ENCODE measurements at places on chromosomes 11 and 22. TPM values are rescaled to one million over a fixed set of nuclear protein-coding genes. Genes with fewer than 3 reads are reported as not detected.
A peak's percentile ranks its signal among the peaks of the same experiment; 100 is the strongest.

GRCh38 chr11:13249992-13250391 is 27.6 kb upstream of the BMAL1 start:
- no peak for DNase-seq

- DNase-seq, result no peak
Measured at GRCh38 chr11:115676768-115677167, 172.6 kb upstream of the CADM1 start.

DNA sequence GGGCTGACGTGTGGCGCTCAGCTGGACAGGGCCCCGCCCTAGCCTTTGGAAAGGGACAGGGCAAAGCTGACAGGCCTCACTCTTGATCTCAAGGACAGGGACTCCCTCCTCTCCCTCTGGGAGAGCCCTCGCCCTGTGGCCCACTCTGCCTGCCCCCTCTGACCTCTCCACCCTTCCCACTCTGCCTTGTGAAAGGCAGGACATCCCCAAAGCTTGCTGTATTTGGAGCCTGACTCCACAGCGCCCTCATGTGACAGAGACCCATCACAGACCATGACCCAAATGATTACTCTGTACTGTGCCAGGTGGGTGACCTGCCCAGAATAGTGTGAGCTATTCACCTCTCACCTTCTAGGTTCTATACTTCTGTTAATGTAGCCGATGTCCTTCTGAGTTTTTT is 18.8 kb downstream of the P2RY2 start:
- no peak for DNase-seq

GRCh38 chr11:63872800-63873197 is 33.9 kb downstream of the MARK2 start:
- DNase-seq, result no peak

DNA sequence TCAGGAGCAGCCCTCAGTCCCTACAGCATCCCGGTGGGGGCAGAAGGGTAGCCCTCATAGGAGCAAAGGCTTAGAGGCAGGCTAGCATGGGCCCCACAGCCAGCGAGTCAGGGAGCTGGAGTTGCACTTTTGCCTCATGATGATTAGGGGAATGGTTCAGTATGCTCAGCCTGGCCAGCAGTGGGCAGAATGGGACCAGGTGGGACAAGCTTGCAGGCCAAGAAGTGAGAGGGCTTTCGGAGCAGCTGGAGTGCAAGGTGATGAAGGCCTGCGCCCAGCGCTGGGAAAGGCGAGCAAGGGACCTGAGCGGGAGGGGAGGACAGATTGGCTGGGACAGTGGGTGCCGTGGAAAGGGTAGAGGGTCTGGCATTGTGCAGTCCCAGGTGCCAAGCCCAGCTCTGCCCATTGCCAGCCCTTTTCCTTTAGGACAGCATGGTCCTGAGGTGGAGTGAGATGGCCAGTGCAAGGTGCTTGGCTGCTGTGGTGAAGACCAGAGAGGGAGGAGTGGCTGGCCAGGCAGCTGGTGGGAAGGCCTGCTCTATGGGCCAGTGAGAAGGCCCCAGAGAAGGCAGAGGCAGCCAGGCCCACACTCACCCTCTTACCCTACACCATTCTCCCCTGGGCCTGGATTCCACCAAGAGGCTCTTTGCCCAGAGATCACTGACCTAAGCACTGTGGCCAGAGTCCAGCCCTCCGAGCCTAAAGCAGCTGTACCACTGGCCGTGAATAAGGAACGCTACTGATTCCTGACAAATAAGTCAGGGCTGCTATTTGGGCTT is 47.9 kb upstream of the SUSD2 start:
- no peak for DNase-seq

GRCh38 chr11:115226556-115226955 is 277.7 kb downstream of the CADM1 start:
- DNase-seq, result no peak

GRCh38 chr11:76159303-76159937 is 46.9 kb downstream of the WNT11 start:
- DNase-seq, result no peak

Gene DSCAML1
- total RNA-seq, result 0.21 TPM

Gene HMOX1
- total RNA-seq, result 332 TPM

Gene ARHGAP32
- 7.9 TPM for total RNA-seq

Gene CHRDL2
- not detected for total RNA-seq

DNA sequence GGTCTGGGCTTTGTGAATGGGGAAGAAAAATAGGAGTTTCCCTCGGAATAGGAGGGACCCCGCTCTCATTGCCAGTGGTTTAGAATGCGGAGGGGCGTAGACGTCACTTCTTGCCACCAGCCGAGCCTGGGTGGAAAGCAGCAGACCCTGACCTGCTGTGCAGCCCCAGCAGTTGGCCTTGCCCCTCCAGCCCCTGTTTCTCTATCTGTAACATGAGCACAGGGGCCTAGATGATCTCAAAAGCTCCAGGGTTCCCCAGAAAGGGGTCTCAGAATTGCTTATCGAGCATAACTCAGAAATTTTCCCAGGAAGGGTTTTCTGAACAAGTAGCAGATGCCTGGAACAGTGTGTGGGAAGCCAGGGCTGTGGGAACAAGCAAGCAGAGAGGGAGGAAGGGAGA is 43.9 kb downstream of the C11orf91 start:
- no peak for DNase-seq

- DNase-seq, result no peak
Measured at GRCh38 chr11:73856031-73856567, 20.5 kb downstream of the COA4 start.

- DNase-seq, result peak; percentile 88
Measured at GRCh38 chr11:134047586-134047999, 21.3 kb upstream of the JAM3 start.

GRCh38 chr22:23072077-23072910 is 2.0 kb downstream of the GNAZ start:
- no peak for DNase-seq

DNA sequence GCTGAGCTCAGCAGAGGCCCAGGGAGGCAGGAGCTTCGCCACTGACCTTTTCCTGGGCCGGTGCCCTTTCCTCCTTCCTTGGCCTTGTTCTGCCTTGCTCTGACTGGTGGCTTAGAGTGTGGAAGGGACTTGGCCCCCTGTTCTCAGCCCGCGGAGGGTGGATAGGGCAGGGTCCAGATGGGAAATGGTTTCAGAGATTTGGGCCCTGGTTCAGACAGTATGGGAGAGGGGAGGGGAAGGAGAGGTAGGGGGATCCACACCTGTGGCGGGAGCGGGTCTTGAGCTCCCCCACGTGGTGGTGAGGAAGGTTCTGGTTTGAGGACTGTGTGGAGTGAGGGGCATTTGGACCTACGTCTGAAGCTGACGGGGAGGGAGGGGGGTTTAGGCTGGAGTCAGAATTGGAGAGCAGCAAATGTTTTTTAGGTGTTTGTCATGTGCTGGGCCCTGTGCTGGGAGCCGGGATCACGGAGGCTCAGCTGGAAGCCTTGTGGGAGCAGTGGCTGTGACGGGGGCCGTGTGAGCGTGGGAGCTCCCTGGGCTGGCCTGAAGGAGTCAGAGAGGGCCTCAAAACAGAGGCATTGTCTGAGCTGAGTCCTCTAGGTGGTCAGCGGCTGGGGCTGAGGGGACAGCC is 27.2 kb downstream of the SHANK3 start:
- DNase-seq, result no peak

Gene CXCR5
- total RNA-seq, result not detected

Gene SCN3B
- total RNA-seq, result 0.35 TPM

- no peak for DNase-seq
Measured at GRCh38 chr22:47681411-47682165, 919.1 kb downstream of the TBC1D22A start.

Gene LRRC10B
- 4.2 TPM for total RNA-seq

Gene P4HA3
- total RNA-seq, result 4.4 TPM

Gene CD3G
- 0.27 TPM for total RNA-seq

DNA sequence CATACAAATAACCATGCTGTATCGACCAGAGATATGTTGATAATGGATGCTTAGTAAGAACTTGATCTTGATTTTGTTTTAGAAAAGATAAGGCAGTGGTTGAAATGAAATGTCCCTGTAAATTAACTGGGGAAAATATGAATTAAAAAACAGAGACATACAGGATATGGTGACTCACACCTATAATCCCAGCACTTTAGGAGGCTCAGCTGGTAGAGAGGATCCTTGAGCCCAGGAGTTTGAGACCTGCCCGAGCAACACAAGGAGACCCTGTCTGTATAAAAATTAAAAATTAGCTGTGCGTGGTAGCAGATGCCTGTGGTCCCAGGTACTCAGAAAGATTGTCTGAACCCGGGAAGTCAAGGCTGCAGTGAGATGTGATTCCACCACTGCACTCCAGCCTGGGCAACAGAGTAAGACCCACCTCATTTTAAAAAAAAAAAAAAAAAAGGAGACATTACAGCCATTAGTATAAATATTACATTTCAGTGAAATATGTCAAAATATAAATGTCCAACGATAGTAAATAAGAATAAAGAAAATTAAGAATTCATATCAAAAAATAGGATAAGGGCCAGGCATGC is 4.6 kb downstream of the PICALM start:
- no peak for DNase-seq

DNA sequence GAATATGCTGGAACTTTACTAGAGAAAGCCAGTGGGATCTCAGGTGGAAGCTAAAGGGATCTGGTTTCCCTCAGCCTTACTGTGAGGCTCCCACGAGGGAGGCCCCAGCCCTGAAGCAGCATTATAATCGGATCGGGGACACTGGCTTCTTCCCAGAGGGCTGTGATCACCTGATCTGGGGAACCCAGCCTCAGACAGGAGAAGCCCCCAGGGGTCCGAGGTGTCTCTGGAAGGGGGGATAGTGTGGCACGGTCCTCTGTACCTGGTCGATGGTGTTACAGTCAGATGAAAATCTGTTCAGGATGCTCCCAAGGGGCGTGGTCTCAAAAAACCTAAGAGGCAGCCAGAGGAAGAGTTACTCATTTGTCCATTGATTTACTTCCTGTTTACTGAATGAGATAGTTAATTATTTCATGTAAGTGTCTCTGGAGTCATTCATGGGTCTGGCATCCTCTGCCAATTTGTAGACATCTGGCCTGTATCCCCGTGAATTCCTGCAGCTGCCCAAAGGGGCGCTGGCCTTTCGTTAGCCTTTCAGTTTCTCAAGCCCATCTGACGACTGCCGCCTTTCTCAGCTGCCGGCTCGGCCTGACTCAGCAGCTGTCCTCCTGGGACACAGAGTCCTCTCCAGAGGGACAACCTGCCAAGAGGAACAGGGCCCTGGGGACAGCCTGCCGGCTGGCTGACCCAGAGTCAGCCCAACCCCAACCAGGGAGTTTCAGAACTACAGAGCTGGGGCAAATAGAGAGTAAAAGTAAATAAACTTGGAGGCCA is 17.0 kb upstream of the KCNJ11 start:
- DNase-seq, result peak; percentile 49

Gene KDM4E
- not detected for total RNA-seq

Gene LSP1
- total RNA-seq, result 40.5 TPM

GRCh38 chr11:76184551-76184993 is 21.7 kb downstream of the WNT11 start:
- no peak for DNase-seq

DNA sequence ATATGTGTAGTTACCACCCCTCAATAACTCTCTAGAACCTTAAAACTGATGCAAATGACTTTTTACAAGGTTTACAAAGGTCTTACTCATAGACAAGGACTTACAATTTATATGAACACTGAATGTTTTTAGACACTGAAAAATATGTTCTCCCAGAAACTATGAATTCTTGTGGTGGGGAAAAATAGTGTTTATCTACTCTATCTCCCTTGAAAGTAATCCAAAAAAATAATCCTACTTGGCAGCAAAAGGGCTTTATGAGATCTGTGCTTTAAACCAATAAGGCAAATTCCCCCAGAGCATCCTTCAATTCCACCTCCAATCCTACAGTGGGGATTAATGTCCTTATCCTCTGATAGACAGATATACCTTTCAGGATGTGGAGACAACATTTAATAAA is 1984.1 kb upstream of the RAG2 start:
- no peak for DNase-seq

- no peak for DNase-seq
Measured at GRCh38 chr11:119421941-119422808, 797 bp downstream of the THY1 start.

Data from thoracic aorta (tissue), 2 donors.